Activated T-helper 9 cell treated with anti-CD3 and anti-CD28 coated beads, Interleukin-2, amount 50 U/mL, for 16 hours (primary cell): ENCODE measurements at places on chromosomes 13 and 19.

DNA sequence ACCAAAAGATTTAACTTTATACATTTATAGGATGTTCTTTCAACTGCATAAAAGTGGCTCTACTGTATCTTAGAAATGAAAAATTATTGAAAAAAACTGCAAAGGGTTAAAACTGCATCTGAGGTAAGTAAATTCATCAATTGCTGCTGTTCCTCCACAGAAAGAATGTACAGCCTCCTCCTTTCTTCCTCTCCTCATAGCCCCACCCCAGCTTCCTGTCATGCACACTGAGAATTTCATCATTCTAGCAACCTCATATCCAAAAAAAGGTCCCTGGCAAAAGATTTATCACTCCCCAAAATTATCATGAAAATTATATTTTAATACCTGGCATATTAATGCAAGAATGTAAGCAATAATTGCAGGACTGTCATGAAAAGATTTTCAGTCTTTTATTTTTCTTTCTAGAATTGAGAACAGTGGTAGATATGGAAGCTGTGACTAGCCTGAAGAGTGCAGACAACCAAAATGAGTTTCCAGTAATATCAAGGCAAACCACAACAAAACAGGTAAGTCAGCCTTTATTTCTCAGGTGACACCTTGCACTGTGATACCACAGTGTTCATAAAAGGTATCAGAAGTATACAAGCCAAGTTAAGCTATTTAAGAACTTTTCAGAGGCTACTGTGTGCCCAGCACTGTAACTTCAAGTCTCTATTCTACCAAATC, 110.8 kb downstream of the SUCLA2 start:
- DNase-seq, result no peak

- no peak for DNase-seq
Observed at GRCh38 chr13:83881140-83881684, 1.1 kb downstream of the SLITRK1 start.

DNA sequence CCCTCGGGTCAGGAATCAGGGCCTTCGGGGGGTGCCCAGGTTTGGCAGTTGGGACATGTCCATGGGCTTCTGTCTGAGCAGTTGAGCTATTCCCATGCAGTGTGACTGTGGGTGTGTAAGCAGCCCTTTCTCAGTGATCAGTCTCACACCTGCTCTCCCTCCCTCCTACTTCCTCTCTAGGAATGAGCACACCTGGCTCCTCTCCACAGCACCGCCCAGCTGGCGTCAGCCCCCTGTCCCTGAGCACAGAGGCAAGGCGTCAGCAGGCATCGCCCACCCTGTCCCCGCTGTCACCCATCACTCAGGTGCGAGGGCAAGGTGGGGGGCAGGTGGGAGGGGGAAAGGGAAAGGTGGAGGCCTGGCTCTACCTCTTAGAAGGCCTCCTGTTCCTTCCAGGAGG, 25.9 kb downstream of the COMP start:
- no peak for DNase-seq

DNA sequence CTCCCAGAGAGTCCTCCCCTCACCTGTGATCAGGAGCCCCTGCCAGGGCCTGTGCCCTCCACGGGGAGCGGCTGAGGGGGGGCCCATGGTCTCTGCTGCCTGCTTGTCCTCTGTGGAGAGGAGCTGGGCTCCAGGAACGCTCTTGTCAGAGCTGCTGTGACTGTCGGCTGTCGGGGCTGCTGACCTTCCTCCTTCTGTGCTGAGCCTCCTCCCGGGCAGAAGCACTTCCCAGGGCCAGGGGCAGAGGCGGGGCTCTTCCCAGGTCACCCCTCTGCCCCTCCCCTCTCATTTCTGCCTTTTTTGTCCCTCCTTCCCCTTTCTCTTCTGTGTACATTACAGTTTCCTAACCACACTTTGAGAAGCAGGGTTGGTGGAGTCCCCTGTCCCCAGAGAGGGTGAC, at the start of gene CEACAM4:
Gene CEACAM4, minus strand, starts transcription at position 198 of the 400 bp plus-strand sequence. Its CDS starts 111 bp downstream, at position 87.
- no peak for DNase-seq

DNA sequence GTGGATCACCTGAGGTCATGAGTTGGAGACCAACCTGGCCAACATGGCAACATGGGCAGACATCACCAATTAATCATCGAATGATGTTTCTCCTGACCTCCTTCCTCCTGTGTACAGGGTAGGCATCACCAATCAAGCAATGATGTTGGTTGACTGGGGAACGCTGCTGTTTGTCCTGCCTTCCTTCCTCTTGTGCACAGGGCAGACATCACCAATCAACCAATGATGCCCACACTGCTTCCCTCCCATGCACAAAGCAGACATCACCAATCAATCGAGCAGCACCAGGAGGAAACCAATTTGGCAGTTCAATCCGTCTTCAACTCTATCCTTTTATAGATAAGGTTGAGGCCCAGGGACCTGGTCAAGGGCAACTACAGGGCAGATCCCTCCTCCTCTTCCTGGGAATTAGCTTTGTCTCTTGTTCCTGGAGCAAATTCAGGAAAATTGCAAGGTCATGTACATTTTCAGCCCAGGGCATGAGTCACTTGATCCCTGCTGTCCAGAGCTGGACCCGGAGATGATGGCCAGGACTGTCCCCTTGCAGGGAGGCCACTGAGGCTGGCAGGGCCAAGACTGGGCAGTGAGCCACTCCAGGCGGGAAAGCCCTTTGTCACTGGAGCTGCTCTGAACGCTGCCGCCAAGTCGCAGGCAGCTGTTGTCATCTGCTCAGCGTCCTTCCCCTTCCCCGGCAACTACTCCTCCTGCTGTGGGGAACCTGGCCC, 5.3 kb upstream of the CSNK1G2 start:
- no peak for DNase-seq

DNA sequence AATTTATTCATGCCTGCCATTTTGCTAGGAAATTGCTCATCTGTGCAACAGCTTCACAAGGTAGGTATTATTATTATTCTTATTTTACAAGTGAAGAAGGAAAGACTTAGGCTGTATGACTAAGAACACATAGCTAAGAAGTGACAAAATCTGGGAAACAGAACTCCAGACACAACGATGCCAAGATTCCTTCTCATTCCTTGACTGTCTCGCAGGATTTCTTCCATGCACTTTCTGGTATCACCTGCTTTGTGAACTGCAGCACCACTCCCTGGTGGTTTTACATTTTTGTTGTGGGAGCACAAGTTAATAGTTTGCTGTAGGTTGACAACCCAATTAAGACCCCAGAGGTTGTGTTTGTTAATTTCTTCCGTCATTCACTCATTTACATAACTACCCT, 188.5 kb downstream of the LACC1 start:
- DNase-seq, result no peak

GRCh38 chr19:19523177-19523576, 5.5 kb upstream of the YJEFN3 start:
- no peak for DNase-seq

DNA sequence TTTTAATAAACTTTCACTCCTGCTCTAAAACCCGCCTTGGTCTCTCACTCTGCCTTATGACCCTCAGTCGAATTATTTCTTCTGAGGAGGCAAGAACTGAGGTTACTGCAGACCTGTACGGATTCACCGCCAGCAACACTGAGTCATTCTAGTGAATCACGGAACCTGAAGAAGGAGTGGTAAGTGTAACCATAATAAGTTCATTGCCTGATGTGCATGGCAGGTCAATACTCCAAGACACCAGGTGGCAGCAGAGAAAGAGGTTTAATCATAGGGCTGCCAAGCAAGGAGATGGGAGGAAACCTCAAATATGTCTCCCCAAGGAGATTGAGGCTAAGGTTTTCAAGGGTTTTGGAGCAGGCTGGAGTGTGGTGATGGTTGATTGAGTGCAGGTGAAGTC, 204.3 kb upstream of the IPO5 start:
- no peak for DNase-seq

- no peak for DNase-seq
Observed at GRCh38 chr13:52599848-52600603, 42.2 kb upstream of the HNRNPA1L2 start.

- DNase-seq, result no peak
Observed at GRCh38 chr13:101343128-101343787, 73.0 kb downstream of the NALCN start.

- DNase-seq, result no peak
Observed at GRCh38 chr19:39083983-39084731, at the start of gene ACP7. TSS of gene ACP7 (plus strand) at chr19:39084368. CDS start at chr19:39085270, 902 bp downstream.

DNA sequence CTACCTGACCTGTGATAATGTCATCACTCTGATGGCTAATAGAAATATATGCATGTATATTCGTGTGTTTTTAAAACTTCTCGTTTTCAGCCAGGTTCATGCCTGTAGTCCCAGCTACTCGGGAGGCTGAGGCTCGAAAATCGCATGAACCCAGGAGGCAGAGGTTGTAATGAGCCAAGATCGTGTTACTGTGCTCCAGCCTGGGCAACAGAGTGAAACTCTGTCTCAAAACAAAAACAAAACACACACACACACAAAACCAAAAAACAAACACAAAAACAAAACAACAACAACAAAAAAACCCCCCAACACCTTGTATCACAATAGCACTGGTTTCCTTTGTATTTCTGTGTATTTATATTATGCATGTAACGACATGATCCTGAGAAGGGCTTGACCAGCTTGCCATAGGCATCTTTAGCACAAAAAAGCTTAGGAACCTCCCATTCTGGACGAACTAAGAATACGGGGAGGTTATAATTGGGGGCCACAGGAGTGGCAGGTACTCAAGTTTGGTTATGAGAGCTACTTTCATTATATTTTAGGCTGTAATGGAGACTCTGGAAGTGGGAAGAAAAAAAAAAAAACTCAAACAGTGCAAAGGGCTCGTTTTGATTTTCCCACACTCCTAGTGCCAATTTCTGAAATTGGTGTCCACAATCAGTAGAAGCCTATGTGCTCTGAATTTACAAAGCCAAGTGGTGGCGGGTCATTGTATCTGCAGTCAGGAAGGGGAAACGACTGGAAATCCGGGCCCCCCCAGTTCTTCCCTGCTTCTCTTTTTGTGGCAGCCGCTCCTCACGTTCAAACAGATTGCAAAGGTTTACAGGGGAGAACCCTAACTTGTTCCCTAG, 1.2 kb upstream of the ACP7 start:
- DNase-seq, result no peak

DNA sequence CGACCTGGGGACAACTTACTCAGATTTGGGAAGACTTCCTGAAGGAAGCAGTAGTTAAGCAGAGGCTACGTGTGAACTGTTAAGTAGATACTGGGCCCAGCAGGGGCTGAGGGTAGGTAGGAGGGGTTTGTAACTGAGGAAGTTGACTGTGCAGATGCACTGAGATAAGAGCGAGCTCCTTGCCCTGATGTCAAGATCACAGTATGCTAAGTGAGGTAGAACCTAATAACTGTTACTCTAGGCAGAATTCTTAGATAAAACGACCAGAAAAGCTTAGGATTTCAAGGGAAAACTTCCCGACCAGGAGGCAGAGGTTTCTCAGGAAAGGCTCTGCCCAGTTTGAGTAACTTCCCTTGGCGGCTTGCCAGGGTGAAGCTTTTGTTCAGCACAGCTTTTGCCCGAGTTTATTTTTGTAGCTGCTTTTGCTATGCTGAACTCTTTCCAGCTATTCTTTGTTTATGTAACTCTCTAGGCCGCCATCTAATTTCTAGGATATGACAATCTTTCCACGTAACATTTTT, 632.1 kb downstream of the DIAPH3 start:
- no peak for DNase-seq

- DNase-seq, result no peak
Observed at GRCh38 chr19:4878491-4878968, 11.1 kb upstream of the PLIN3 start.

GRCh38 chr13:27830010-27830409, 37.7 kb downstream of the GSX1 start:
- peak; percentile 33 for DNase-seq

DNA sequence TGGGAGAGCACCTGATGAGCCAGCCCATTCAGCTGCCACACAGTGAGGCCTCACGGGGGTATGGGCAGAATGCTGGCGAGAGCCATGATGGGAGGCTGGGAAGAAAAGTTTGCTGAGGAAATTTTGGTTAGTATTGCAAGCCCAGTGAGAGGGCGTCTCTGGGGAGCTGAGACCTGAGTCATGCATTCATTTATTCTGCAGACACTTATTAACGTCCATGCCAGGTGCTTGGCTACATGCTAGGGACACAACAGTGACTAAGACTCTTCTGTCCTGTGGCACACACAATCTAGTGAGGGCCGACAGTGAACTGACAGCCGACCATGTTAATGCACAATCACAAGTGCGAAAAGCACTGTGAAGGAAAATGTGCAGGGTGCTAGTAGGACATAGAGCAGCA, 27.2 kb downstream of the WDR62 start:
- DNase-seq, result no peak
